Head of caudate nucleus (tissue), 42 donors: ENCODE measurements at places on chromosomes 5 and 9.
A peak's percentile ranks its signal among the peaks of the same experiment; 100 is the strongest.

- DNase-seq = no peak
These were observed 6.4 kb downstream of the ARRDC1 start for GRCh38 chr9:137611623-137612609.

DNA sequence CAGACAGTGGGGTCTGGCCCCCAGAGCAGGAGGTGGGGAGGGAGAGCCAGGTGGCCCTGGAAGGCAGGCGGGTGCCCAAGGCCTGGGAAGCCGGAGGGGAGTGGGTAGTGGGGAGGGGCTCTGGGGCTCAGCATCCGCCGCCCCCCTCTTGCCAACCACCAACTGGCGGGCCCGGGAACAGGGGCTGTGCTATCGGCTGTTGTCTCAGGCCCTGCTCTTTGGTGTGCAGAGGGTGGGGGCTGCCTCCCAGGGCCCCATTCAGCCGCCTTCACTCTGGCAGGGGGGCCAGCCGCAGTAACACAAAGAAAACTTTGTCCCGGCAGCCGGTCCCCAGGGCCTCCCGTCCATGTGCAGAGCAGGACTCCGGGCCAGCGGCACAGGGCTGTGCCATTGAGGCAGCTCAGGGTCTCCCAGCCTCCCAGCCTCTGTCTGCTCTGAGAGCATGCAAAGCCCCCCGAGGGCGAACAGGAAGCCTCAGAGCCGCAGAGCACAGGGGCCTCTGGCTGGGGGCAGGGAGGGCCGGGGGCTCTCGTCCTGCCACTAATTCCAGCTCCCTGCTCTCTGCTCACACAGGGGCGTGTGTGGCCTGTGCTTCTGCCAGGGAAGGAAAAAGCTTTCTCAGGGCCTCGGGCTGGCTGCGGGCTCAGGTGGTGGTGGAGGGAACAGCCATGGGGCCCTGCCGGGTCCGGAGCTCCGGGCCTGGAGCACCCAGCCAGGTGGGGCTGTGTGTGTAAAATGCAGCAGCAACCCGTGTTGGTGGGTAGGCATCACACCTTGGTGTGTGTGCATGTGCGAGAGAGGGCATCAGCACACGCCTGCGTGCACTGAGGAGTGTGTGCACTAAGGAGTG lies 54.2 kb upstream of the NOTCH1 start:
- peak; percentile 87 for DNase-seq

- DNase-seq = no peak
These were observed 27.6 kb downstream of the EGFLAM start for GRCh38 chr5:38286002-38286401.

GRCh38 chr5:116577064-116577788 lies 2.6 kb upstream of the SEMA6A start:
- DNase-seq = no peak

GRCh38 chr9:111393971-111394370 lies 63.9 kb upstream of the OR2K2 start:
- DNase-seq = no peak

GRCh38 chr9:110249603-110250002 lies 6.7 kb downstream of the TXN start:
- DNase-seq = no peak

DNA sequence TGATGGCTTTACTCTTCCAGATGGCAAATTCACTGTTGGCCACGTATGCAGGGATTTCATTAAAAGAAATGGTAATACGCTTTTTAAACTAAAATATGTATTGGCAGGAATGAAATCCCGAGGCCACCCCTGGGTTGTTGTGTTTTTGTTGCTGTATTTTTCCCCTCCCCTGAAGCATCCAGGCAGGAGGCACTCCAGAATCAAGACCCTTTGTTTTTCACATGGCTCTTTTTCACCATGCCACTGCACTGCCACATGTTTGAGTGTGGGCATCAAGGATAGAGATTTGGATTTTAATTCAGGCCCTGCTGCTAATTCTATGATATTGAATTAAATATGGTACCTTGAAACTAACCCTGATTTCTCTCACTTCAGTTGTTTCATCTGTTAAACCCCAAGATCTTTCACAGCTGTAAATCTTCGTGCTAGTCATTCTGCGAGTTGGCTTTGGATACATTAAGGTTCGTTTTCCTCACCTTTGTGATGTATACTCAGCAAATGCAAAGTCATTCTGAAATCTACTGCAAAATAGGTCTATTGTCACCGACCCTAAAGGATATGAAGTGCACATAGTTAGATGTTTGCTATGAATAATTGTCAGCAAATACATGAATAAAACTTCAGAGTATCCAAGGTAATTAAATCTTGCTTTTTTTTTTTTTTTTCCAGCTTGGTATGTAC lies 533.4 kb downstream of the PTPRD start:
- DNase-seq = no peak

- DNase-seq = no peak
These were observed 118.1 kb downstream of the LHFPL2 start for GRCh38 chr5:78530342-78531096.

- DNase-seq = no peak
These were observed 147.1 kb upstream of the MAP1B start for GRCh38 chr5:71960195-71960594.
